Adrenal gland (tissue), 19 donors: ENCODE measurements at places on chromosomes 6 and 20. TPM values are rescaled to one million over a fixed set of nuclear protein-coding genes. Genes with fewer than 3 reads are reported as not detected.

ADAT2 gene
- total RNA-seq: 0.61 TPM

FOXC1 gene
- 3.0 TPM for total RNA-seq

CDKAL1 gene
- 12.8 TPM for total RNA-seq

SLC12A5 gene
- total RNA-seq: 17.3 TPM

TTK gene
- 2.3 TPM for total RNA-seq

DNA sequence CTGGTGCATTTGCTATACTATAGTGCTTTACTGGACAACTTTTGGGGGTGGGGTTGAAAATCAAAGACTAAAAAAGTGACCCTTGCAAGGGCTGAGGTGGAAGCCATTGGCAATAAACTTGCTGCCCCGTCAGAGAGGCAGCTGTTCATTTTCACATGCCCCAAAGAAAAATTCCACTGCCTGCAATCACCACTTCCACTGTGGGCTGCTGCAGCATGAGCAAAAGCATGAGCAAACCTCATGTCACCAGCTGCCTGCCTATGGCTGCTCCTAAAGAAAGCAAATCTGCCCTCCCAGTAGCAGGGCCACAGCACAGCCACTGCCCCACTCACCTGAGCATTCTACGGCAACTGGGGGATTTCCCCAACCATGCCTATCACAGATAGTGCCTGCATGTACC lies 290.0 kb downstream of the PAX1 start:
- no peak for DNase-seq

GRCh38 chr20:45258664-45259063 lies 4.3 kb upstream of the SLPI start:
- no peak for DNase-seq

DNA sequence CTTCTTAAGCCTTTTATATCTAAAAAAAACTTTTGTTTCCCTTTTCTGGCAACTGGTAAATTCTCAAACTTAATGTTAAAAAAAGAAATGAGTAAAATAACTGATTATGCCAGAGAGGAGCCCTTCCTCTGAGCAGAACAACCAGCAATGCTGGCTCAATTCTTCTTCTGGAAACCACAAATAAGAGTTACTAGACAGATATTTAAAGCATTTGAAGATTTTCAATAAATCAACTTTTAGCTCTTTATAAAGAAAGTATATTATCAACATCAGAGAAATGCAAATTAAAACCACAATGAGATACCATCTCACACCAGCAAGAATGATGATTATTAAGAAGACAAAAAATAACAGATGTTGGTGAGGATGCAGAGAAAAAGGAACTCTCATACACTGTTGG lies 61.1 kb upstream of the TCF21 start:
- no peak for DNase-seq

DNA sequence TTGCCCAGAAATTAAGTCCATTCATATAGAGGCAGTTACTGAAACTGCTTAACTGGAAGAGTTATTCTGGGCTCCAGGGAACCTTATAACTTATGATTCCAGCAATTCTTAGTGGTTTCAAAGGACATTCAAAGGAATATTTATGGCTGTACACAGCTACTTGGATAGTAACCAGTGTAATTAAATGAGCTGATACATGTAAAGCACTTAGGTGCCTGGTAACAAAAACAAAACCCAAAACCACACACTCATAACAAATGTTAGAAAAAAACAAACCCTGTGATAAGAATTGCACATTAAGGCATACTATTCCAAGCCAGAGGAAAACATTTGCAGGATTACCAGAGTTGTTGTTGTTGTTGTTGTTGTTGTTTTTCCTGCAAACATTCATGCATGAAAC lies 51.5 kb downstream of the STK4 start:
- no peak for DNase-seq

- DNase-seq: no peak
These were observed 81.9 kb upstream of the CCN6 start for GRCh38 chr6:111971866-111972532.

DNA sequence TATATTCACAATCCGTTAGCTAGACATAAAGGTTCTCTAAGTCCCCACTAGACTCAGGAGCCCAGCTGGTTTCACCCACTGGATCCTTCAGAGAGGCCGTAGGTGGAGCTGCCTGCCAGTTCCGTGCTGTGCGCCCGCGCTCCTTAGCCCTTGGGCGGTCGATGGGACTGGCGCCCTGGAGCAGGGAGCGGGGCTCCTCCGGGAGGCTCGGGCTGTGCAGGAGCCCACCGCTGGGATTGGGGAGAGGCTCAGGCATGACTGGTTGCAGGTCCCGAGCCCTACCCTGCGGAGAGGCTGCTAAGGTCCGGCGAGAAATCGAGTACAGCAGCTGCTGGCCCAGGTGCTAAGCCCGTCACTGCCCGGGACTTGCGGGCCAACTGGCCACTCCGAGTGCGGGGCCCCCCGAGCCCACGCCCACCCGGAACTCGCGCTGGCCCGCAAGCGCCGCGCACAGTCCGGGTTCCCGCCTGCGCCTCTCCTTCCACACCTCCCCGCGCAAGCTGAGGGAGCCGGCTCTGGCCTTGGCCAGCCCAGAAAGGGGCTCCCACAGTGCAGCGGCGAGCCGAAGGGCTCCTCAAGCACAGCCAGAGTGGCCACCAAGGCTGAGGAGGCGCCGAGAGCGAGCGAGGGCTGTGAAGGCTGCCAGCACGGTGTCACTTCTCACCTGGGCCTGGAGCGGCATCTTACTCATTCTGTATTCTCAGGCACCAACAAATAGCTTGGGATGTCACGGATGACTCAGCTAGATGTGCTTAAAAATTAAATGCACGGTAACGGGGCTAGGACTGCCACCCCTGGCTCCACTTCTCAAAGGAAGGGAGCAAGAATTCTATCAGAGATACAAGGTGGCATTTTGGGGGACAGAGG lies 44.1 kb downstream of the IRF4 start:
- DNase-seq: no peak

DNA sequence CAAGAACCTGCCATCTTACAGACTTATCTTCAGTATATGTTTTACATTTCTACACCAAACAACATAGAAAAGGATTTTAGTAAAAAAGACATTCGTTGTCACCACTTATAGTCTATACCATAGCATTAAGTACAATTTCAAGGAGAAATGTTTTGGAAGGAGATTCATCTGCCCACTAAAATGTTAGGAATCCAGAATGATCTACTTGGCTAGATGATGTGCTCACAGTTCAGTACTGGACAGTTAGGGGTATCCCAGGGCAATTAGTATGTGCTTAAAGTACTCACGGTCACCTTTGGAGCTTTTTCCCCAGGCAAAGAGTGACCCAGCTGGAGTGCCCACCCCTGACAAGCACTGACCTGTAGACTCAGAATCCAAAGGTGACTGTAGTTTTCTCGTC lies 222.9 kb downstream of the SLC24A3 start:
- DNase-seq: no peak

- DNase-seq: peak; percentile 69
These were observed 4.0 kb downstream of the CITED2 start for GRCh38 chr6:139370283-139370998.

- no peak for DNase-seq
These were observed 103.1 kb downstream of the TNFRSF21 start for GRCh38 chr6:47206626-47207025.

- DNase-seq: no peak
These were observed 48.4 kb downstream of the GCNT2 start for GRCh38 chr6:10569392-10570127.

DNA sequence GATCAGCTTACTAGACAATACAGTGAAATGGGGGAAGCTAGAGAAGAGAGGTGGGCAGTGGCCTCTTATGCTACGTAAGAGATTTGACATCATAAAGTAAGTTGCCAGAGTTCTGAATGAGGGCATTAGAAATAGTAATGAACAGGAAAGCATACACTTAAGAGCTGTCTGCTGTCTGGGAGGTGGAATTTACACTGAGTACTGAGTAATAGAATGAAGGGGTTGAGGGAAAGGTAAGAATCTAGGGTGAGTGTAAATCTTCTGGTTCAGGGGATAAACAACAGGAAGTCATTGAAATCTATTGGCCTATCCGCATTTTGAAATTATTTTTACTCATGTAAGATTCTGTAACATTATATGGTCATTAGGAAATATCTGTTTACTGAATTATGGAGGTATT lies 35.8 kb downstream of the HLA-DMB start:
- DNase-seq: no peak
